NCI-H446 treated with DMSO at 0.1 percent for 48 hours (cell line): ENCODE measurements at places on chromosomes 7 and 10.

GRCh38 chr10:113320987-113321386, 231.9 kb upstream of the HABP2 start:
- no peak for DNase-seq

DNA sequence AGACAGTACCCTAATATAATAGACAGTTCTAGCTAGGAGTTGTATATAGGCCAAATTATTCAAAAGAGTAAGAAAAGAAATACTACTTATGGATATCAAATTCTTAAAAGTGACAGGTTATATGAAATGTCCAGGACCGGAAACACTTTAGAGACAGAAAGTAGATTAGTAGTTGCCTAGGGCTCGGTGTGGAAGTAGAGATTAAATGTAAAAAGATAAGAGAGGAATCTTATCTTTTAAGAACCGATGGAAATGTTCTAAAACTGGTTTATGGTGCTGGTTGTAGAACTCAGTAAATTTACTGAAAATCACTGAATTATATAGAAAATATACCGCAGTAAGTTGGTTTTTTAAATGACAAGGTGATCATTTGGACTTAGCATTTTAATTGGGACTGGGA, 147.5 kb upstream of the ASAH2 start:
- DNase-seq, result no peak

- DNase-seq, result no peak
Observed at GRCh38 chr10:79056361-79056735, 12.4 kb upstream of the ZMIZ1 start.

GRCh38 chr10:72186982-72187330, 28.9 kb upstream of the ANAPC16 start:
- no peak for DNase-seq

GRCh38 chr10:84845628-84846261, 517.4 kb downstream of the CCSER2 start:
- DNase-seq, result no peak

DNA sequence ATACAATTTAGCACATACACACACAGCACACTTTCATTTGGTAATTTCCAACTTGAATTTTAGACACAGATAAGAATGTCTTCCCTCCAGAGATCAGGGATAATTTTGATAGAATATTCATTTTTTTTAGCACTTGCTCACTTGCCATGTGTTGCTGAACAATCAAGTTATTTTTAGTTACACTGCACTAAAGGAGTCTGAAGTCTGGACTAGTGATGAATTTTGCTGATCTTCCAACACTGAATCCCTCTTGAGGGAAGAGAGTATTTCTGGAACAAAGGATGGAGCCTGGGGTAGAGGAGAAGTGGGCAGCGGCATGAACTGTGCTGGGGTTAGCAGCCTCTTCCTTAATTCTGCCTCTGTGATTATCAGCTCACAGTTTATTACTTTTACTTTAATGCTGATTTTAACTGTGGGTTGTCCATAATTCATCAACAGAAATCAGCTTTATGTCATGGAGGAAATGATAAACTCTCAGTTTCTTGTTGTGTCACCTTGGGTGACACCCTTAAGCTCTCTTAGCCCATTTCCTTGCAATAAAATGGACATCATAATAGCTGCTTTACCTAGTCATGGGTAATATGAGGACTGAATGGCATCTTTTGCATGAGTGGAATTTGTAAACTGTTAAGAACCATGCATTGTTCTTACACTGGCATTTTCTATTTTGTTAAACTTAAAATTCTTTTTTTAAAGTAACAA, 32.1 kb downstream of the SGPL1 start:
- no peak for DNase-seq

DNA sequence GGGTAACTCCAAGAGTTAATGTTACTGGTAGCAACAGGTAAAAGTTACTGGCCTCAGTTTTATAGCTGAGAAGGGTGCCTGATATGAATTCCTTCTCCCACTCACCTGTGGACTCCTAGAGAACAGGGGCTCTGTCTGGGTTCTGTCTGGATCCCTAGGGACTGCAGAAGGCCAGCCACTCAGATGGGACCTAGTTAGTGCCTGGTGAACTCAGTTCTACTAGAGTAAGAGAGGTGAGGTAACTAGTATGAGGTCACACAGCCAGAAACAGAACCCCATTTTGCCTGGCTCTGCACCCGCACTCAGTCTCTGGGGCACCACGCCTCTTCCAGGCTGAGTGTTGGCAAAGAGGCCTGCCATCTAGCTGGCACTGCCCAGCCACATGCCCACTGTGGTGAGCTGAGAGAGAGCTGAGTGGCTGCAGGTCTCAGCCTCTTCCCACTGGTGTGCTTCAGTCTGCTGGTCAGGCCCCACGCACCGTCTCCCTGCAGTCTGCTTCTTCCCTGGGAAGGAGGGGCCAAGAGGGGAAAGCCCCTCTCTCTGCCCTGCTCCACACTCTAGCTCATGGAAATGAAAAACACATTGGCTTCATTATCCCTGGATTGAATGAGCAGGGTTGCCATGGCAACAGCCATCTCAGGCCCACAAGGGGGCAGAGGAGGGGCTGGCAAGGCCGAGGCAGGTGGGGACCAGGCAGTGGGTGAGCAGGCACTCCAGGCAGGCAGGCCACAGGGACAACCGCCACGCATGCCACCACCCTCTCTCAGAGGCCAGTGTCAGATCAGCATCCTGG, 110.6 kb downstream of the ZMIZ1 start:
- DNase-seq, result no peak

DNA sequence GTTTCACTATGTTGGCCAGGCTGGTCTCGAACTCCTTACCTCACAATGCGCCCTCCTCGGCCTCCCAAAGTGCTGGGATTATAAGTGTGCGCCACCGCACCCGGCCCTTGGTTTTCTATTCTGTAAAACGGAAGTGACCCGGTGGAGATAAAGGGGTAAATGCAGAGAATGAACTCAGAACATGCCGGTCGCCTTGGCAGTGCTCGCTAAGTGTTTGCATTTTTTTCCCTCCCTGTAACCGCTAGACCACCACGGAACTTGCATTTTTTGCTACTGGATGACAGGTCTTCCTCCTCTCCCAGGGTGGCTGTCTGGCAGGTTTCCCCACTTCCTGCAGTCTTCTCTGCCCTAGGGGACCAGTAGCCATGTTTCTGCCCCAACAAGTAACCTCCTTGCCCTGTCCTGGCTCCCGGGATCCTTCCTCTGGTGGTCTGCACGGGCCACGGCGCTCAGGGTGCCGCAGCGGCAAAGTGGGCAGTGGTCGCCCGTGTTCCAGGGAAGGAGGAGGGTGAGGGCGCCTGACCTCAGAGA, 18.8 kb upstream of the GNA12 start:
- no peak for DNase-seq

- no peak for DNase-seq
Observed at GRCh38 chr7:116177009-116177408, 33.3 kb upstream of the TES start.

DNA sequence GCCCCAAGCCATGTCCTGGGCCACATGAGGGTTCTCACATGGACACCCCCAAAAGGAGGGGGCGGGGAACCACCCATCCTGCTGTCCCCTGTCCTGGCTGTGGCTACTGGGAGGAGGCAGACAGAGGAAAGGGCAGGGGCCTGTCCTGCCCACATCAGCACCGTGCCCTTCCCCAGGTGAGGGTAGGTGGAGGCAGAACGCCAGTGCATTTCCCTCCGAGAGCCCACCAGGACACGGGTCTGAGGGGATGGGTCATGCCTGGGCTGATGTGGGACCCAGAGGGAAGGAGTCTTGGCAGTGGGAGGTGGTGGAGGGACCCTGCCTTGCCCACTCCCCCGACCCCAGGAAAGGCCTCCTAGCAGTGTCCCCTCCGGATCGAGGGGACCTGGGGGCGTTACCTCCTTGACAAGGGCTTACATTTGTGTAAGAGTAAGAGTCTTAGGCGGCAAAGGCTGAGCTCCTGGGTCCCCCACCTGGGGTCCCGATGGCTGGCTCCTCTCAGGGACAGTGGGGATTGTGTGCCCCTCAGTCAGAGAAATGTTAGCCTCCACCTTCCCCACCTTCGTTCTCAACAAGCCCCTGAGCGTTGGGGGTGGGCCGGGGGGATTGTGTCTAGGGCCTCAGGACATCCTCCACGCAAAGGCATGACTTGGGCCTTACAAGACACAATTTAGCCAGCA, 6.1 kb downstream of the CRYGN start:
- no peak for DNase-seq

- DNase-seq, result no peak
Observed at GRCh38 chr10:49118430-49119074, 3.2 kb upstream of the VSTM4 start.

GRCh38 chr10:25176421-25176968, 1.7 kb downstream of the GPR158 start:
- no peak for DNase-seq

GRCh38 chr10:121709675-121710073, 111.4 kb upstream of the FGFR2 start:
- no peak for DNase-seq

- DNase-seq, result no peak
Observed at GRCh38 chr10:93287775-93288174, 194.4 kb downstream of the MYOF start.

DNA sequence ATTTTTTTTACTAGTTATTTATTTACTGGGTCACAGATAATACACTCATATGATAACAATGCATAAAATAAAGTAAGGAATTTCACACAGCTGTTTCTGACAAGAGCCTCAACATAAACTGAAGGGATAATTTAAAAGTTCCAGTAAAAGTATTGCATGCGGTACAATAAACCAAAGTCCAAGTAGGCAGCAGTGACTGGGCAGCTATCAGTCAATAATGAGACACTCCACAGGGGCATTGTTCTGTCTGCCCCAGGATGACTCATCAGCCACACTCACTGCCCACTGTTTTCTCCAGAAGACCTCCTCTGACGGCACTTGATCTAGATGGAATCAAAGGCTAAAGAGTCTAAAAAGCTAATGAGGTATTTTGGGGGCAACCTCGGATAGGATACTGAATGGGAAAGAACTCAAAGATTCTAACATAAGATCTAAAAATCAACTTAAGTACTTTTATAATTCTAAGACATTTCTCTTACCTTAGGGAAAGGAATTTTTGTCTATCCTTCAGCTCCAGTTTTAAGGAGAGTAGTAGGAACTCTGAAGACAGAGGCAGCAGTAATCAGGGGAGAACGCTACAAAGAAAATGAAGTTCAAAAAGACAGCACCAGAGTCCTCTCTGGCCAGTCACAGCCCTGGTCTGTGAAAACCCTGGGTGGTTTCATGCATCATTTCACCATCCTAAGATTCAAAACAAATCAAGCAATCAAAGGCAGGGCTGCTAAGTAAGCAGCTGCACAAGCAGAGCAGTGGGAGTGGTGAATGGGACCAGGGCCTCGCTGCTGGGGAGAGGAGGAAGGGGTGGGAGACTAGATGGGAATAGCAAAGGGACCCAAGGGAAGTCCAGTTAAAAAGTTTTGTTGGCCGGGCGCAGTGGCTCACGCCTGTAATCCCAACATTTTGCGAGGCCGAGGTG, 175.1 kb downstream of the AVL9 start:
- DNase-seq, result no peak

GRCh38 chr10:5470062-5470751, 29.2 kb downstream of the CALML5 start:
- DNase-seq, result no peak

DNA sequence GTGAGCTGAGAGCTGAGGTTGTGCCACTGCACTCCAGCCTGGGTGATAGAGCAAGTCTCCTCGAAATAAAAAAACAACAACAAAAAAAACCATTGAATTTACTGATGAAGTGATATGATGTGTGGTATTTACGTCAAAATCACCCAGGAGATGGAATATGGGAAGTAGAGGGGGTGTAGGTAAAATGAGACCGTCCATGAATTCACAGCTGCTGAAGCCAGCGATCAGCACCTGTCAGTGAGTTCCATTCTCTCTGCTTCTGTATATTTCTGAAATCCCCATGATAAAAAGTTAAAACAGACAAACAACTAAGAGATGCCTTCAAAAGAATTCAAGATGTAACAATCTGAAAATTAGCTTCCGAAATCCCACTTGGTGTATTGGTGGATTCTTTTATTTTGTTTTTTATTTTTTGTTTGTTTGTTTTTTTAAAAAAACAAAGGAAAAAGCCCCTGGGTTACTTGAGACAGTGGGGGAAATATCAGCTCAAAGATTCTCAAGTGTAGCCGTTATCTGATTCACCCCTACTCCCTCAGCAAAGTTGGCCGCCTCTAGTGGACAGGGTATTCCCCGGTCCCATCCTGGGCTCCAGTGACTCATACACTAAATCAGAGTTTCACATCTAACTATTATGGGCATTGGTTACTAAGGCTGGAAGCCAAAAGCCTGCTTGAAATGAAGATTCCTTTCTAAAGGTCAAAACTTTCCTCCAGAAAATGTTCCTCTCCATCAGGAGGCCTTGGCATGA, 76.4 kb downstream of the MAP3K8 start:
- no peak for DNase-seq

GRCh38 chr7:522071-522950, 2.7 kb upstream of the PDGFA start:
- DNase-seq, result no peak

DNA sequence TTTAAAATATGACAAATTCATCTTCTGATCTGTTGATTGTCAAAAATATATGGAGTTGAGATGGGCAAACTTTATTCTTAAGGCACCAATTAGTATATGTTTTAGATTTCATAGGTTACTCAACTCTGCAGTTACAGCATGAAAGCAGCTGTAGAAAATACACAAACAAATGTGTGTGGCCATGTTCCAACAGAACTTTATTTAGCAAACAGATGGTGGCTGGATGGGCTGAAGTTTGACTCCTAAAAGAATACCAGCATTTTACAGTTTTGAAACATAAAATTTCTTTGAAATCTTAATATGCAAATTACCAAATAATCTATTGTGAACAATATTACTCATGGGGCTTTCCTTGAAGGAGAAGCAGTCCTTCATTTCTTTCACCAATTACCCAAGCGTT, 1206.0 kb upstream of the LRRTM3 start:
- no peak for DNase-seq

GRCh38 chr7:85730012-85730411, 543.2 kb upstream of the SEMA3D start:
- peak; percentile 19 for DNase-seq

DNA sequence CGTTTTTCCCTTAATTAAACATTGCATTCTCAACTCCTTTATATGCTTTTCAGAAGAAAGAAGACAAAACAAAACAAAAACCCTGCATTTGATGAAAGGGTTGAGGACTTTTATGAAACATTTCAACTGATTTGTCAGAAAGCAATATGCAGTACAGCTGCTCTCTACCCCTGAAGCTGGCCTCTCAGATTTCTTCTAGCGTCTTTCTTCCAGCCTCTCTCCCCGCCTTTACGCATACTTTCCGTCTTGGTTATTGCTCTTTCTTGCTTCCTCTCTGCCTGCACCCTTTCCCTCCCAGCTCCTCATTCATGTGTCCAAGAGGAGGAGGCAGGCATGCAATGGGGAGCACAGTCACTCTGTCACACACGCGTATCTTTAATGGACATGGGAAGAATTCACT, 91.0 kb upstream of the COL1A2 start:
- no peak for DNase-seq

DNA sequence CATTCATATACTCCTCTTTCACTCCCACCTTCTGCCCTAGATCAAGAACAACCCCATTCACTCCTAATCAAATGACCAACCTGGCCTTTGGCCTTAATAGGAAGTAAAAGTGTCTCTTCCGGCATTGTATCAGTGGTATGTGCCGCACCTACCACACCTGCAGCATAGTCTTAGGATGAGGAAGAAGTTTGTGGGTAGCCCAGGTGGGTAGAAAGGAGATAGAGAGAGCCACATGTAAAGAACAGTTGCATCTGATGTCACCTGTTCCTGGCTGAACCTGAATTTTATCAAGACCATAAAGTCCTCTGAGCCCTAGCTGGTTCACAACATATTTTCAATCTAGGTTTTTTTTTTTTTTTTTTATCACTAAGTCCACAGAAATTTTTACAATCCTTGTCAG, 55.5 kb upstream of the PTPN12 start:
- no peak for DNase-seq
